Heart left ventricle (tissue), 16 donors: ENCODE measurements at places on chromosomes 6 and 20.

GRCh38 chr6:118985123-118985830 is 50.3 kb upstream of the MCM9 start:
- DNase-seq, result no peak

DNA sequence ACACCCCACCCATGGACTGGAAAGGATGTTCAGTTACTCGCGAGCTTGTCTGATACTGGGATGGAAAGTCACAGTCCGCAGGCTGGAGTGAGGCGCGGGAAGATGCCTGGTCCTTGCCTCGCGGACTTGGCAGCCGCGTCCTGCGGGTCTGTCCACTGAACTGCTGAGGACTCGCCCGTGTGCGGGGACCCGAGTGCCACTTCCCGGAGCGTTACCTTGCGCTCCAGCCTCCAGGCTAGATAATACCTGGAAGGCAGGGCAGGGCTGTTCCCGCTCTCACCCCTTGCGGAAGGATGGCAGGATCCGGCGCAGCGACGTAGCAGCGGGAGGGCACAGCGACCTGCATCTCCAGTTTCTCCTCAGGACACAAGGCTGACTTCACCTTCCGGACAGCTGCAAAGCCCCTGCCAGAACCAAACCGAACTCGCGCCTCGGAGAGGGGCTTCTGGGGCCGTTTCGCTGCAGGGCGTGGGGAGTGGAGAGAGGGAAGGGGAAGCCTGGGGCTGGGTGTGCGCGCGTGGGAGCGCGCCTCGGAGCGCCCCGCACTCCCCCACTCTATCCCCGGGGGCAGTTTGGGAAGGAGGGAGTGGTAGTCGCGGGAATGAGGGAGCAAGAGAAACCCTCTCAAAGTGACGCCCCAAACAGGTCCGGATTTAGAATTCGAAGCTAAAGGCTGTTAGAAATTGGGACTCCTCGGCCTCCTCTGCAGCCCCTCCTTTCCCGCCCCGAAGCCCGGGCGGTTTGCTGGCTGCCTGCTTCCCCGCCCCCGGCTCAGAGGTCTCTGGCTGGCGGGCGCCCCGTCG is at the start of gene KCNQ5:
Gene KCNQ5, plus strand, starts transcription at position 774 of the 803 bp plus-strand sequence.
- no peak for DNase-seq

- DNase-seq, result no peak
Measured at GRCh38 chr20:47552996-47553395, 51.3 kb downstream of the NCOA3 start.

- no peak for DNase-seq
Measured at GRCh38 chr6:71908162-71908765, 21.9 kb downstream of the RIMS1 start.

GRCh38 chr6:11094411-11094851 is 797 bp downstream of the SMIM13 start:
- peak; percentile 67 for DNase-seq

- DNase-seq, result peak; percentile 89
Measured at GRCh38 chr6:30828027-30828962, 56.0 kb upstream of the DDR1 start.

- DNase-seq, result no peak
Measured at GRCh38 chr6:91731939-91732338, 1145.1 kb upstream of the MAP3K7 start.

- DNase-seq, result no peak
Measured at GRCh38 chr6:169975286-169975685, 223.9 kb downstream of the ERMARD start.

DNA sequence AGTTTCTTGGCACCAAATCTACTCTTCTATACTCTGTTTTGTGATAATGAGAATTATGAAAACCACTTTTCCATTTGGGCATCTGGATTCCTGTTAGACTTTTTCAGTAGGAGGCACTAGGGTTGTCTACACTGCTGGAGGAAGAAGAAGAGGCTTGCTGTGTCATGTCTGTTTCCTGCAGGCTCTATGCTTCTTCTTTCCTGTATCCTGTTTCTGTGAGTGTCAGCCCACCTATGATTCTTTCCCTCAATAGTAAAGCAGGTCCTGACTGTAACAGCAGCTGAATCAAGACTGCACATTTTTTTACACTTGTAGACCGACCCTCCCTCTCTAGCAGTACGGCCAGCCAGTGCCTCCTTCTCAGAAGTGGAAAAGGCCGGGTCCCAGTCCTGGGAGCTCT is 603.9 kb downstream of the HDGFL1 start:
- no peak for DNase-seq

DNA sequence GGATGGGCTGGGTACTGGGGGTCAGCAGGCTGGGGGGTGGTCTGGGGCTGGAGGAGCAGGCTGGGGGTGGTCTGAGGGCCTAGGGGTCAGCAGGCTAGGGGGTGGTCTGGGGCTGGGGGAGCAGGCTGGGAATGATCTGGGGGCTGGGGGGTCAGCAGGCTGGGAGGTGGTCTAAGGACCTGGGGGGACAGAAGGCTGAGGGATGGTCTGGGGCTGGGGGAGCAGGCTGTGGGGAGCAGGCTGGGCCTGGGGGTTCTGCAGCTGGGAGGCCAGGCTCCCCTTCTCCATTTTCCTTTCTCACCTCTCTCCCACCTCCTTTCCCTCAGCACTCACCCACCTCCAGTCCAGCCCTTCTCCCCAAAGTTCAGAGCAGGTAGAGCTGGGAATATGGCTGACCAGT is 114.2 kb downstream of the PSMB1 start:
- DNase-seq, result no peak

DNA sequence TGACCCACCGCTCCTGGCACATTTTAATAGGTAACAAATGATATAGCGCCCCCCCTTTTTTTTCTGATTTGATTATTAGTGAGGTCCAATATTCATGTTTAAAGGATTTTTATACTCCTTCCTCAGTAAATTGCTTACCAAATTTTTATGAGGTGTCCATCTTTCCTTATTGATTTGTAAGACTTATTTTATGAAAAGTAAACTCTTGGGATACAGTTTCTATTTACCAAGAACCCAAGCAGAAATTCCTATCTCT is 25.1 kb downstream of the TRIM27 start:
- DNase-seq, result no peak

DNA sequence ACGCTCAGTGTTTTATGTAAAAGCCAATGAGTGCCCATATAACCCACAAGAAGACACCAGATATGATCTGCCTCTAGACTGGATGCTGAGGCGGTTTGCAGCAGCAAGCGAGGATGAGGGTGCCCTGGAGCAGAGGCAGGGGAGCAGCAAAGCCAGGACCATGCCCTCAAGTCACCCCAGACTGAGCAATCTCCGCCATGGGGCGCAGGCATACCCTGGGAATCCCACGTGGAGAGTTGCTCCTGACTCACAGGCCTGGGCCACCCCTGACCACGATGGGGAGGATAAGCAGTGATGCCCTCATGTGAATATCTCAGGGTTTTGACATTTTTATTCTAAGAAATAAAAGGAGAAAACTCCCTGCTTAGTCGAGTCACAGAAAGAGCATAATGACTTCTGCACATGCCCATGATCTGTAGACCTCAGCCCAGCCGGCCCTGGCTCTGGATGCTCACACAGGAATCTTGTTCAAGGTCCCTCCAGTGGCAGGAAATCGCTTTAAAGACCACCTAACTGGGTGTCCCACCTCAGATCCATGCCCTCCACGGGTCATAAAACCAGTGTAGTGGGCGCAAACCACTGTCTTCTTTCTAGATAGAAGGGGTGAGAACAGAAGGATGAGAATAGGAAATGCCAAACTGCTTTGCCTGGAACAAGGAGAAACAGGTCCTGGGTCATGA is 138.3 kb upstream of the SNX9 start:
- no peak for DNase-seq

GRCh38 chr6:322259-322930 is 30.1 kb downstream of the DUSP22 start:
- DNase-seq, result no peak
